Activated T-helper 1 cell treated with anti-CD3 and anti-CD28 coated beads, Interleukin-12 subunit alpha, Interleukin-12 subunit beta, Interleukin-2, Interleukin-4 antibody, amounts not matched to agents 30 ng/mL and 10 ng/mL and 1 ng/mL, durations not matched to agents 14 hours and 24 hours and 36 hours (primary cell): ENCODE measurements at places on chromosomes 7 and 10.

DNA sequence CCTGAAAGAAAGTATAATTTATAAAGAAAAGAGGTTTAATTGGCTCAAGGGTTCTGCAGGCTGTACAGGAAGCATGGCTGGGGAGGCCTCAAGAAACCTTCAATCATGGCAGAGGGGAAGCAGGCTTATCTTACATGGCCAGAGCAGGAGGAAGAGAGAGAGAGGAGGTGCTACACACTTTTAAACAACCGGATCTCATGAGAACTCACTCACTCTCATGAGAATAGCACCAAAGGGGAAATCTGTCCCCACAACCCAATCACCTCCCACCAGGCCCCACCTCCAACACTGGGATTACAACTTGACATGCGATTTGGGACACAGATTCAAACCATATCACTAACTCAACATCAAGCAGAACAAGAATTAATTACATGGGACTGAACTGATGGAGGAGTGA lies 6.9 kb upstream of the ZNF485 start:
- DNase-seq: no peak

DNA sequence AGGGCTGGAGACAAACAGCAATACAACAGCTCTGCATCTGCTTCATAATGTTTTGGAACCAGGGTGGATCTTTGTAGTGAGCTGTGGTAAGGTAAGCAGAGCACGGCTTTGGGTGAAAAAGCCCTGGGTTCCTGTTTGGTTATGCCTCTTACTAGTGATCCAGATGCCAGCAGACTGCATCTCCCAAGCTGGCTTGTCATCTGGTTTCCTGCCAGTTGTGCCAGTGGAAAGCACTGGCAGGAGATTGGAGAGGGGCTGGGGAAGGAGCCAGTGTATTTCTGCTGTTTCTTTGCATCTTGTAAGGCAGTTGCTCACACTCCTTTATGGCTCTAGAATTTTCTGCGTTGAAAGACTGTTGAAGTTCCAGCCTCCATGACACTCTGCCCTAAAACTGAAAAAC lies 137.6 kb downstream of the TSPAN12 start:
- DNase-seq: no peak

GRCh38 chr10:90245623-90246022 lies 544.2 kb downstream of the KIF20B start:
- no peak for DNase-seq

- DNase-seq: no peak
These were observed 16.5 kb downstream of the FAM131B start for GRCh38 chr7:143346018-143346417.

DNA sequence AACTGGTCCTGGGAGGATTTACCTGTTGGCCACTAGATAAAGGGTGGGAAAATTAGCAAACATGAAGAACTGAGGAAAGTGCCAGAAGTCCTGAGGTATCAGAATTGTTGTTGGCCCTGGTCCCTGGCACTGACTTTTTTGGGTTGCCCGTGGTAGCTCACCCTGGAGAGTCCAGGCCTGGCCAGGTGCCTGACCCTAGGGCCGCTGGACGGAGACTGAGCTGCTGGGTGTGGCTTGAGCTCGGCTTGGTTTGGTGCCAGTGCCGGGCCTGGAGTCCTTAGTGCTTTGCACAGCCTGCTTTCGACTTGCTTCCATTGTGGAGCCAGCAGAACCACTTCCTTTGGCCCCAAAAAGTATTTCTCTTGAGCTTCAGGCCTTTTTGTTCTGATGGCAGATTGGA lies 12.9 kb downstream of the MDH2 start:
- DNase-seq: no peak
